8988T (cell line): ENCODE measurements at places on chromosomes 1 and 21.

- no peak for DNase-seq
These were observed 327.5 kb upstream of the POGK start for GRCh38 chr1:166511761-166512160.

- no peak for DNase-seq
These were observed 43.9 kb downstream of the ABCG1 start for GRCh38 chr21:42262831-42263231.

DNA sequence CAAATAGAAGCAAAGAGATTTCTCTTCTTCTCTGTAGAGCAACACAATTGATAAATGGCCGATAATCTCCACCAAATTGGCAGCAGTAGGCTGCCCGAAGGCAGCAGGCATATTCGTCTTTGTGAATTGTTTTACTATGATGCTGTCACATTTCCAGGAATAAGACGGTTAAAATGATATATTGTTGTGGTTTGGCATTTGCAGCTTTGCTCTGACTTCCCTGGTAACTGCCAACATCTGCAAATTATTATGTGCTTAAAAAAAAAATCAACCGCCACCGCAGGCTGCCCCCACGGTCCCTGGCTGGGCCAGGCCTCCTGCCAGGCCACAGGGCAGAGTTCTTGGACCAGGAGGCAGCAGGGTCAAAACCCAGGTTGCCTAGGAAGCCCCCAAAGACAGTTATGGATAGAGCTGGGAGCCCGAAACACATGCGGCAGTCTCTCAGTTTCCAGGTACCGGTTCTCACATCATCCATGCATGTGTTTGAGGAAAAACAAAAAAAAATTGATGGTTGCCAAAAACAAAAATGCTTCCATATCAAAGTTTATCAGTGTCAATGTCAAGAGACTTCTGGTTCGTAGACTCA, 179.3 kb downstream of the ETS2 start:
- no peak for DNase-seq

GRCh38 chr1:21368515-21369289, 71.2 kb upstream of the NBPF3 start:
- DNase-seq = no peak

DNA sequence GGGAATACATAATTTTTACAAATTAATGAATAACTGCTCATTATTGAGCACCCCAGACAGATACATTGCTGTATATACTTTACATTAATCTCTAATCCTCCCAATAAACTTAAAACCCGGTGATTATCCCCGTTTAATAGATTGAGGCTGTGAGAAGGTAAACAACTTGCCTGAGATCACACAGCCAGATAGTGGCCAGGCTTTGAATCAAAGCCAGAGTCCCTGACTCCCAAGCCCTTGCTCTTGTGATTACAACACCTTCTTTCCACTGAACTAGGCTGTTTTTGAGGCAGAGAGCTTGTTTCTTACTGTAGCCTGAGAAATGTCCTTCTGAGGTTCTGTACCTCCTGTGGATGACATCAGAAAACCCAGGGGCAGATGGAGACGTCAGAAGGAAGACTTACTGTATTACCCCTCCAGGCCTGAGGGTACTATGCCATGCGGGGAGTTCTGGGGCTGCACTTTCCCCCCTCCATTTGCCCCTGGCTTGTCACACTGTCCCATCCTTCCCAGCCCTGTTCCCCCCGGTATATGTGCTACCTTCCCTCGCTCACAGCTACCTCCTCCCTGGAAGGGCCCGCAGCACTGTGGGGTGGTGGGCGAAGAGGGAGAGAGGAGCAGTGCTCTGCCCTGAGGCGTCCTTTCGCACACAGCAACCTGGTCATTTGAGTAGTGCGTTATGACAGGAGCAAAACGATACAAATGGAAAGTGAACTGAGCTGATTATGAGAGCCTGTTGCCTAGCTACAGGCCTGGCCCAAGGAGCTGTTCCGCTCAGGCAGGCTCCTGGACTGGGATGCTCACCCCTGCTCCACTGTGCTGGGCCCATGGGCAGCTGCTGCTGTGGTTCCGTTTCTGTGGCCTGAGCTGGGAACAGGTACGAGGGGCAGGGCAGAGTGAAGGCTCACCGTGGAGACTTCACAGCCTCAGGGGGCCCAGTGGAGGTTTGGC, 4.6 kb downstream of the KCNC4 start:
- DNase-seq = no peak
